ELF-1 (cell line): ENCODE measurements at places on chromosomes 6 and 20.

- peak; percentile 91 for DNase-seq
These were observed 4.1 kb upstream of the BNIP5 start for GRCh38 chr6:36340618-36341454.

- DNase-seq: no peak
These were observed 5.6 kb upstream of the TFB1M start for GRCh38 chr6:155319902-155320301.

DNA sequence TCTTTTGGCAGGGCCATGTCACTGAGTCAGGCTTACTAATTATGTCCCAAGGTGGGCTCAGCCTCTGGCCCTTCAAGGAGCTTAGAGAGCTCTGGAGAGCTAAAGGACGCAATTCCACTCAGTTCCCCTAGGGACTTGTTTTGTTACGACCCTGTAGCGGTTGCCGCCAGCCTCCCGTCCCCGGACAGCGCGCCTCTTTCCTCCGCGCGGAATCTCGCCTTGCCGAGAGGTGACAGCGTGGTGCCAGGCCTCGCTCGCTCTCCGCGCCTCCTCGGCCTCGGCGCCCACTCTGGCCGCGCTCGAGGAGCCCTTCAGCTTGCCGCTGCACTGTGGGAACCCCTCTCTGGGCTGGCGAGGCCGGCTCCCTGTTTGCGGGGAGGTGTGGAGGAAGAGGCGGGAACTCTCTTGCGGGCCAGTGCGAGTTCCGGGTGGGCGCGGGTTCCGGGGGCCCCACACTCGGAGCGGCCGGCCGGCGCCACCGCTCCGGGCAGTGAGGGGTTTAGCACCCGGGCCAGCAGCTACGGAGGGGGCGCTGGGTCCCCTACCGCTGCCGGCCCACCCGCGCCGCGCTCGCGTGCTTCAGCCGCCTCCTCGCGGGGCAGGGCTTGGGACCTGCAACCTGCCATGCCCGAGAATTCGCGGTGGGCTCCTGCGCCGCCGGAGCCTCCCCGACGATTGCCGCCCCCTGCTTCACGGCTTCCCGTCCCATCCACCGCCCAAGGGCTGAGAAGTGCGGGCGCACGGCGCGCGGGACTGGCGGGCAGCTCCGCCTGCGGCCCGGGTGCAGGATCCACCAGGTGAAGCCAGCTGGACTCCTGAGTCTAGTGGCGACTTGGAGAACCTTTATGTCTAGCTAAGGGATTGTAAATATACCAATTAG lies 9.9 kb upstream of the ZNF311 start:
- peak; percentile 56 for DNase-seq

- DNase-seq: peak; percentile 86
These were observed 6.3 kb upstream of the UTRN start for GRCh38 chr6:144278659-144279314.

GRCh38 chr20:46791722-46792416 lies 82.4 kb downstream of the SLC2A10 start:
- DNase-seq: peak; percentile 69

GRCh38 chr6:150081702-150082101 lies 12.8 kb upstream of the ULBP3 start:
- DNase-seq: no peak

GRCh38 chr6:106431972-106432371 lies 71.5 kb downstream of the CRYBG1 start:
- DNase-seq: no peak

DNA sequence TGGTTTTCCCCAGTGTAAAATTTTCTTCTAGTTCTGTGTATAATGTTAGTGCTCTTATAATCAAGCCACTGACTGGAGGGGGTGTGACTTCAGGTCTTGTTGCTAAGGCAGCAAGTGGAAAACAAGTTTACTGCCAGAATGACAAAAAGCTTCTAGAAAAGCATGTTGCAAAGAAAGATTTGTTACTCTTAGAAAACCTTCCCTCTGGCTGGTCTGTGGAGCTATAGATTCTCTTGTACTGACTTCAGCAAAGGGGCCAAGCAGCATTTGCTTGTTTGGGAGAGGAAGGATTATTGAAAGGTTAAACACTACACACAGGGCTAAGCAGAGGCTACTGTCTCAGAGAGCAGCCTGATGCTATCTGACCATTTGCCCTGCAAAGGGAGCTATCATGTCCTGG lies 288.8 kb downstream of the BTBD9 start:
- no peak for DNase-seq

DNA sequence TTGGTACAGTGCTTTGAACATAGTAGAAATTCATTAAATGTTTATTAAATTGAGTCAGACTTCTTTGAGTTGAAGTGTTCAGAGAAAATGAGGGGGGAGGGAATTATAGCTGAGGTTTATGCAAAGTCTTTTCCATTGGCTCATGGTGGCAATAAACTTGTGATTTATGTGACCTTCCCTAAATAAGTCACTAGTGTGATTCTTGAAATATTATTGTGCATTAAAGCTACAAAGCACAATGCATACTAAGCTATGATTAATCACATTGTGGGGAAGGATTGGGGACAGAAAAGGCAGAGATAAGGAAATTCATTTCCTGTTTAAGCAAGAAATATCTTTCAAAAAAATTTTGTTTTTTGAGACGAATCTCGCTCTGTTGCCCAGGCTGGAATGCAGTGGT lies 877.5 kb downstream of the TFAP2A start:
- no peak for DNase-seq

GRCh38 chr6:164561656-164562055 lies 747.7 kb downstream of the C6orf118 start:
- DNase-seq: no peak

DNA sequence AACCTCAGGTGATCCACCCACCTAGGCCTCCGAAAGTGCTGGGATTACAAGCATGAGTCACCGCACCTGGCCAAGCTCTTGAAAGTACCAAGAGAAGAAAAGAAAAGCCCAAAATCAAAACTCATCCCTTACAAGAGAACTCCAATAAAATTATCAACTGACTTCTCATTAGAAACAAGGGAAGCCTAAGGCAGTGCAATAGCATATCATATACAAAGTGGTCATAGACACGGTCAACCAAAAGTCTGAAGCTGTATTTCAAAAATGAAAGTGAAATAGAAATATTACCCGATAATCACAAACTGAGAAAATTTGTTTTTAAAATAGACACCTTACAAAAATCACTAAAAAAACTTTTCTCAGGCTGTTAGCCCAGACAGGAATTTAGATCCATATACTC lies 1321.1 kb upstream of the GJE1 start:
- no peak for DNase-seq

DNA sequence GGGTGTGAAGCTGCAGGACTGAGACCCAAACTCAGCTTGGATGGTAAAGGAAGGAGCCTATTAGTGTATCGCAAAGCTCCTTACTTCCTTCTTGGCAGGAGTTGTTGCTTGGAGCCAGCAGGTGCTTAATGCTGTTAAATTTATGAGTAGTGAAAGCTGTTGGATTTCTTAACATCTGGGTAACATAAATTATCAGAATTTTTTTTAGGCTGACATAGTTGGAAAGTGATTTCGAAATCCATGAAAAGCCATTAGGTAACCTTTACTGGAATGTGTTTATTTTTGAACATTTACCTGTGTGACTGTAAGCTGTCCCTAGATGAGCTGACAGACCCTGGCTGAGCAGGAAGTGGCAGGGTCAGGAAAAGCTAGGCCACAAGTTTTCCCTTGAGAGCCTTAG lies 470.4 kb upstream of the SLC35B3 start:
- no peak for DNase-seq

GRCh38 chr20:58596750-58597248 lies 54.3 kb upstream of the STX16 start:
- no peak for DNase-seq

DNA sequence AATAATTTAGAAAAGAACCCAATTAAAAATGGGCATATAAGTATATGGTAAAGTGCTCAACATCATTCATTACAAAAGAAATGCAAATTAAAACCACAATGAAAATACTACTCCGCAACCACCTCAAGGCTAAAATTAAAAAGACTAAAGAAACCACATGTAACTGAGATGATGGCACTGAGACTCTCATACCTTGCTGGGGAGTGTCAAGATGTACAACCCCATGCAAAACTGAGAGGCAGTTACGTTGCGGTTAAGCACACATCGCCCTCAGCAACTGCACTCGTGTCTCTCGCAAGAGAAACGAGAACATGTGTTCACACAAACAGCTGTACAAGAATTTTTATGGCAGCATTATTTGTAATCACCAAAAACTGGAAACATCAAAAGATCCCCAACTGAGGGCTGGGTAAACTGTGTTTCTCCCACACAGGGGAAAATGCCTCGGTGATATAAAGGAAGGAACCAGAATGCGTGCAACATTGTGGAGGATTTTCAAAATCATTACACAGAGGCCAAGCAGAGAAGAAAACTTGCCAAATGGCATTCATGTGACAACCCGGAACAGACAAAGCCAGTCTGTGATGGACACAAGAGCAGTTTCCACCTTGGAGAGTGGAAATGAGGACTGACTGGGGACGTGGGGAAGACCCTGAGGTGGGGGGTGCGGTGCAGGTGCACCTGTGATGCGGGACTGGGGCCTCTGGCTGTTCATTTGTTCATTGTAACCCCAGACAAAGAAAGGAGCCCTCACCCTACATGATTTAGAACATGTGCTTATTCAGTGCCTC lies 144.9 kb downstream of the WDR27 start:
- DNase-seq: no peak
